AG20443 (cell line): ENCODE measurements at places on chromosomes 3 and 15.
A peak's percentile ranks its signal among the peaks of the same experiment; 100 is the strongest.

DNA sequence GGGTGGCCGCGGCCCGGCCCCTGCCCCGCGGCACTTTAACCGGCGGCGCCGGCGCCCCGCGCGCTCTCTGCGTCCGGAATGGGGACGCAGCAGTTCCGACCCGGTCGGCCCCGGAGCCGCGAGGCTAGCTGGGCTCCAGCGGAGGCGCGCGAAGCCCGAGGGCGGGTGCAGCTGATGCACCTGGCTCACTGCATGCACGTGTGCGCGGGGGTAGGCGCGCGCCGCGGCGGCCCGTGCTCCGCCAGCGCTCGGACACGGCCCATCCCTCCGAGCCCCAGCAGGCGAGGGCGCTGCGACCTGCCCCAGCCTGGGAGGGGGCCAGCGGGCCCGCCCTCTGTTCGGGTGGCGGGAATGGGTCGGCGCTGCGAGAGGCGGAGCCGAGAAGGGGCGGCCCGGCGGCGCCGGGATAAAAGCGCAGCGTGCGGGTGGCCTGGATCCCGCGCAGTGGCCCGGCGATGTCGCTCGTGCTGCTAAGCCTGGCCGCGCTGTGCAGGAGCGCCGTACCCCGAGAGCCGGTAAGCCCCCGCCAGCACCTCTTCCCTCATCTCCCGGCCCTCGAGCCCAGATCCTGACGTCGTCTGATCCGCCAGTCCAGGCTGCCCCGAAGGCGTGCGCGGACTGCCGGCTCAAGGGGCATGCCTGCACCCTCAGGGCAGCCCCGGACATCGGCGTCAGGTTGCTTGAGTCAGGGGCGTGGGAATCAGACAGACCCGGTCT, at the start of the genes CHDH and IL17RB:
TSS of gene CHDH (minus strand) at position 286 of the 717 bp plus-strand sequence. CDS start 22,411 bp downstream, outside the sequence.
TSS of gene IL17RB (plus strand) at position 435 of the 717 bp plus-strand sequence. CDS start at position 456, 21 bp downstream.
- DNase-seq = peak; percentile 74

DNA sequence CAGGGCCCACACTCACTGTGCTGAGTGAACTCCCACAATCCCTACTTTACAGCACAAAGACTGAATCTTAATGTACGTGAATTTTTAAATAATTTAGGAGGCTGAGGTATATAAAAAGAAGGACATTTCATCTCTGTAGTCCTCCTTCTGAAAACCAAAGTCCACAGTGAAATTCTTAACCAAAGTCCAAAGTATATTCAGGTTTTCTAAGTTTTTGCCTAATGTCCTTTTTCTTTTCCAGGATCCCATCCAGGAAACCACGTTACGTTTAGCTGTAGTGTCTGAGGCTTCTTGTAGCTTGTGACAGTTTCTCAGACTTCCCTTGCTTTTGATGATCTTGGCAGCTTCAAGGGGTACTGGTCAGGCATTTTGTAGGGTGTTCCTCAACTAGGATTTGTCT, 44.5 kb downstream of the SCAP start:
- no peak for DNase-seq

DNA sequence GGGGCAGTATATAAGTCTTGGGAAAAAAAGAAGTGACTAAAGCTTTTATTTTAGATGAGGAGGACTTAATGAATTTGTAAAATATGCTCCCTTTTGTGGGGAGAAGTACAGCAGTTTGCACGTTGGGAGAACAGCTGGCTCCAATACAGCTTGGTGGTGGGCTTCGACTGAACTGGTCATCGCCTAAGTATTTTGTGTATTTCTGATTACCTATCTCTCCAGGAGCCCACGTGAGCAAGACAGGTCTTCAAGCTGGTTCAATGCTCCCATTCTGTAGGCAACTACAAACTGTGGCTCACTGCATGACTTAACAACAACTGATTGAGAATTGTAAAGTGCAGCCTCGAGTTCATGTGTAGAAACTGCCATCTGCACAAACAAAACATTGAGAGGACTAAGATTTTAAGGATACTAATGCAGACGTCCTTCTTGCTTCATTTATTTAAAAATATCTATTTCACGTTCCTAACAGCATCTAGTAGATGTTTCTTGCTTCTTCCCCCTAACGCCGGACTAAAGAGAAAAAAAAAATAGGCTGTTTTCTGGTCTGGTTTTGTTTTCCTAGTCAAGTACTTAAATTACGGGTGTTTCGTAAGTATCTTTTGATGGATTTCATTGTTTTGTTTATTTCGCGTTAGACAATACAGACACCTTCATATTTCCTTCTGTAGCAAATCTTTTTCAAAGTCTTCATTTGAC, 1.4 kb upstream of the GREM1 start:
- DNase-seq = no peak

GRCh38 chr15:61184431-61184830, 44.7 kb downstream of the RORA start:
- no peak for DNase-seq

DNA sequence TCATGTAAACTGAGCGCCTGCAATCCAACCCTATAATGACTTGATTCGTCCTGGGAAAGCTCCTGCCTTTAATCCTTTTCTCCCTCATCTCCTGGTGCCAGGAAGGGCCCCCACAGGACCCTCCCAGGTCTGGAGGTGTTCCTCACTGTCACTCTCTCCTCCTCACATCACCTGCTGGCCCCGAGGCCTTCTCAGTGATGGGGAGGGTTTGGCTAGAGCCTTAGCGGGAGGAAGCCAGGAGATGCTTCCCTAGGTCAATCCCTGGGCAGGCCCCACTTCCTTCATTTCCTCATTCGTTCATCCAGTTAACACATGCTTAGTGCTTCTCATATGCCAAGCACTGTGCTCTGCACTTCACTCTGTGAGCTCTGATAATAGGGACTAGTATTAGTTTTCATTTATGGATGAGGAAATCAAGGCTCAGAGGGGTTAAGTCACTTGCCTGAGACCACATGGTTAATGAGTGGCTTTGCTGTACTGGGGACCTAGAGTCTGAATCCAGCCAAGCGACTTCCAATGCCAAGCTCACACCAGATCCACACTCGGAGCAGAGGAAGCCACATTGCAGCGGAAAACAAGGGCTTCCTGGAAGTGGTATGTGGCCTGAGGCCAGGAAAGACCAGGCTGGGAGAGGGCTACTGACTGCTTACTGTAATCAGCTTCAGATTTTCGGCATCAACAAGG, 50.3 kb upstream of the CHRNB4 start:
- no peak for DNase-seq

- DNase-seq = no peak
These were observed 16.8 kb downstream of the HACD2 start for GRCh38 chr3:123568034-123568433.

- DNase-seq = no peak
These were observed 27.7 kb downstream of the CHDH start for GRCh38 chr3:53818221-53819162.

- DNase-seq = no peak
These were observed 235.2 kb downstream of the GREM1 start for GRCh38 chr15:32952901-32953532.

GRCh38 chr3:123158330-123158729, 43.4 kb upstream of the SEC22A start:
- DNase-seq = peak; percentile 14

- DNase-seq = no peak
These were observed 112.7 kb downstream of the ETFA start for GRCh38 chr15:76198456-76199105.

- no peak for DNase-seq
These were observed 47.5 kb upstream of the SLC9A9 start for GRCh38 chr3:143895805-143896204.

DNA sequence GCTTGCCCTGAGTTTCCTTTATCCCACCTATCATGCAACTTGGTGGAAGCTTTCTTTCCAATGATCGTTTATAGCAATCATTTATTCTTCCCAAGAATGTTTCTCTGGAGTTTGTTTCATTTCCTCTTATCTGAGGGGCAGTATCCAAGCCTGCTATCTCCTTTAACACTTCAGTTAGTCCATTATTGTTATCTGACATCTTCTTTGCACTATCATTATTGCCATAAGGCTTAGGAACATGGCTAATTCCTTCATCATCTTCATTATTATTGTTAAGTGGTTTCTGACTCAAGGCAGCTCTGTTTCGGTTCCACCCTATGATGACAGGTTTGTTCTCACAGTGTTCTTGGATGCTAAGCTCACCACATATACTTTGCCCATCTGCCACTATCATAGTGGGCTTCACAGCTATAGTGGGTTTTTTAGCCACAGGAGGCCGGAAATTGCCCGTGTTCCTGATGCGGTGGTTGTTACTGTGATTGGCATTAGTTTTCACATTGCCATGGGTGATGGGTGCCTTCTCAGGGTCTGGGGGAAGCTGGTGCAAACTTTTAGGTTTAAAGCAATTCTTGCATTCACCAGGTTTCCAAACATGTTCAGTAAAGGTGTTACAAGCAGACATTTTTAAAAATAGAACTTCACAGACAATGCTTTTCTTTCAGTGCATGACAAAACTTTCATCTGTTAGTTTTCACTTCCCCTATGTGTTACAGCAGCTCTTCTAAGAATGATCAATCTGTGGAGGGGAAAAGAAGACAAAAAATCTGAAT, 110.6 kb upstream of the TSPAN3 start:
- no peak for DNase-seq

DNA sequence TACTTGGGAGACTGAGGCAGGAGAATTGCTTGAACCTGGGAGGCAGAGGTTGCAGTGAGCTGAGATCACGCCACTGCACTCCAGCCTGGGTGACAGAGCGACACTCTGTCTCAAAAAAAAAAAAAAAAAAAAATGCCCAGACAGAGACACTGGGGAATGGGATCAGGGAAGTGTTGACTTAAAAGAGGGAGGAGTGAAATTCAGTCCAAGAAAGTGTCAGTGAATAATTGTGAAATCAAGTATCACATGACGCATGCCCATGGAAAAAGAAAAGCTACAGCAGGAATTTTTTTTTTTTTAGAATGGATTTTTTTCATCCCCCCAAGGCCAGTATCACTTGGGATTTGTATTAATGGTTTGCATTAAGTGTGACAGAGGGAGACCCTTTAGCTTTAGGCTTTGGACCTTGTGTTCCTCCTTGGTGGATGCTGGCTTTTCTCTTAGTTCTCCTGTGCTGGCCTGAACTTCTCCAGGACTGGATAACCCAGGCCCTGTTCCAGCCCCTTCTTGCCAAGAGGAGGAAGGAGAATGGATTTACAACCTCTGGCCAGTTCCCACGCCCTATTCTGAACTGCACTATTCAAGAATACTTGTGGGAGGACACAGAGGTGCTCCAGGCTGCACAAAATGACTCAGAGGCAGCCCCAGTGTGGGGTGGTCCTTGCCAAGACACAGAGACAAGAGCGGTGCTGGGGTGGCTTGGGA, 36.7 kb upstream of the ZNF774 start:
- DNase-seq = peak; percentile 80

GRCh38 chr15:42378011-42378410, 18.7 kb downstream of the CAPN3 start:
- no peak for DNase-seq

- DNase-seq = no peak
These were observed 21.2 kb downstream of the SLC7A14 start for GRCh38 chr3:170564664-170565063.

DNA sequence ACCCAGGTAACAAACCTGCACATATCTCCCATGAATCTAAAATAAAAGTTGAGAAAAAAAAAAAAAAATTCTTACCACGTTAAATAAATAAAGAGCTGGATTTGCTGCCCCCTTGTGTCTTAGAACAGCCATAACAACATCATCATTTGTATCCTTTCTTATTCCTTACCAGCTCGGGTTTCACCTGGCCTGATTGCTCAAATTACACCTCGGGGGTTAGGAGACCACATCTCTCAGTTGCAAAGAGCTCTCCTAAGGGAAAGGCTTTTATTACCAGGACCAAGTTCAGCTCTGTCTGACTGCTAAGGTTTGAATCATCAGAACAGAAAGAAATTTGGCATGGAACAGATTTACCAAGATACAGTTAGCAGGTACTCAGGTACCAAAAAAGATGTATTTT, 25.8 kb upstream of the RPL39L start:
- peak; percentile 57 for DNase-seq

DNA sequence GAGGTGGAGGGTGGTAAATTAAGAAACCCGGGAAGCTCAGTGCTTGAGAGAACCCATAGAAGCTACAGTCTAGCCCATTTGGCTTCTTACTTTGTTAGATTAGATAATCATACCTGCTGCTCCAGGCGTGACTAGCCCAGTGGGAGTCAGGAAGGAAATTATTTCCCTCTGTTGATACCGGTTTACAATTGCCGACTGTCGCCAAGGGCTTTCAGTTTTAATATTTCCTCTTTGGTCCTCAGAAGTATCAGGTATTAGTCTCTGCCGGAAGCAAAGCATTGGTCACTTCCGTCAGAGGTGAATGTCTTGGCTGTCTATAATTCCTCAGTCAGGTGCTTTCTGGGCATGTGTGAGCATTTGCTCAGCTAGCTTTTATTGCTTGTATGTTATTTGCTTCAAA, 75.2 kb downstream of the LPP start:
- no peak for DNase-seq

DNA sequence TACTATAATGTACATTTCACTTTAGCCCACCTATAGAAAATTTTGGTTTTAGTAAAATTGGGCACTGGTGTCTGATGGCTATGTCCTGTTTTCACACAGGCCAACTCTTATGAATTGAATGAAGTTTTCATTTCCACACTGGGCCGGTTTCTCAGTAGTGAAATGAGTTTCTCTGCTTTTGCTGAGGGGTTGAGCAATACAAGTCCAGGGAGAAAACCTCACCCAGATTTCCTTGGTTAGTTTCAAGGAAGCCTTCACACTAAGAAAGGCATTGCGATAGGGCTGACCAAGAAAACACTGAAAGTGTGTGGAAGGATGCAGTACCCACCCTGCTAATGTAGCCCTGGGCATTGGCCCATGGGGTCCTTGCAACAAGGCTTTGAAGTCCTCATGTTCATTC, 331.5 kb upstream of the CFAP20DC start:
- DNase-seq = no peak

DNA sequence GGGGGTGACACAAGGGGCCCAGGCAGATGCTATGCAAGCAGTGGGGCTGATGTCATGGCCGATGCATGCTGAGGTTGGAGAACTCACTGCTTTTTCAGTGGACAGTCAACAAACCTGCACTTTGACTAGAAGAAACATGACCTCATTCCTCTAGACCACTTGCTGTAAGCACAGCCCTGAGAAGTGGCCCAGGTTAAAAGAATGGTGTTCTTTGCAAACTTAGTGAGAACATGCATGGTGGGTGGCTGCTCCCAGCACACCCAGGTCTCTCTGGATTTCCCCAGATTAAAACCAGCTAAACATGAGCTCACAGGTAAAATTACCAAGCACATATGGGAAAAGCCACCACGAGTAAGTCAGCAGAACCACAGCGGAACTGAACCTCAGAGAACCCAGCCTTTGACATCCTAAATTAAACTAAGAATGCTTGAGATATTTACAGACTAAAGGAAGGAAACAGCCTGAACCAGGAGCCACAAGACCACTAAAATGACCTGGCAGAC, 15.5 kb downstream of the DLEC1 start:
- no peak for DNase-seq

GRCh38 chr3:98185180-98185579, 18.7 kb downstream of the OR5H15 start:
- DNase-seq = no peak
